T-helper 17 cell (primary cell): ENCODE measurements at places on chromosomes 12 and 14. TPM values are rescaled to one million over a fixed set of nuclear protein-coding genes. Genes with fewer than 3 reads are reported as not detected.

GRCh38 chr12:18492372-18493025, 231.2 kb downstream of the PIK3C2G start:
- no peak for DNase-seq
- no peaks in the 10 kb centered on the region for H3K27me3 ChIP-seq
- H3K4me1 ChIP-seq = no peaks in the 10 kb centered on the region
- no peaks in the 10 kb centered on the region for H3K36me3 ChIP-seq
- H3K27ac ChIP-seq = no peak overlapping the region

- peaks cover 2% of the 10 kb centered on the region for H3K27me3 ChIP-seq
- no peak overlapping the region for H3K27ac ChIP-seq
- no peaks in the 10 kb centered on the region for H3K36me3 ChIP-seq
- no peak overlapping the region for H3K4me3 ChIP-seq
- no peak for DNase-seq
These were observed 37.0 kb upstream of the ANO2 start for GRCh38 chr12:5982106-5982505.

DNA sequence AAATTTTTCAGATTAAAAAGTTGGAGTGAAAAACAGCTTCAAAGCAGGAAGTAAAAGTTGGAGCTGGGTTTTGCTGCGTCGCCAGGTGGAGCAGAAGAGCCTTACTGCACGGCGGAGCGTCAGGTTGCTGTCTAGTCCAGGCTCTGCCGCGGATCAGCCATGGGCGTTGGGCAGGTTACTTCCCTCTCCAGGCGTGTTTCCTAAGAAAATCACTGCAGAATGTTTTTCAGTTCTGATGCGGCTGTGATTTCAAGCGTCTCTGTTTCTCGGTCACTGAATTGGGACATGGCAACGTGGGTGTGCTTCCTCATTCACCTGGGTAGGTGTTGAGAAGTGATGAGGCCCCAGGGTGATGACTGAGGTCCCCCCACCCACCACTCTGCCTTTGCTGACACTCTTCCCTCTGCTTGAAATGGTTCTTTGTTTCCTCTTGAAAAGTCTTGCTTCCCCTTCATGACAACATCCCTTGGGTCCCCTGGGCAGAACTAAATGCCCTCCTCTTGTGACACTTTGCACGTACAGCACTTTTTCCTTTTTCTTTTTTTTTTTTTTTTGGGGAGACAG, 7.6 kb downstream of the EVL start:
- peak overlapping the region; percentile 99 for H3K27ac ChIP-seq
- H3K27me3 ChIP-seq = no peaks in the 10 kb centered on the region
- peaks cover 83% of the 10 kb centered on the region for H3K4me1 ChIP-seq

DNA sequence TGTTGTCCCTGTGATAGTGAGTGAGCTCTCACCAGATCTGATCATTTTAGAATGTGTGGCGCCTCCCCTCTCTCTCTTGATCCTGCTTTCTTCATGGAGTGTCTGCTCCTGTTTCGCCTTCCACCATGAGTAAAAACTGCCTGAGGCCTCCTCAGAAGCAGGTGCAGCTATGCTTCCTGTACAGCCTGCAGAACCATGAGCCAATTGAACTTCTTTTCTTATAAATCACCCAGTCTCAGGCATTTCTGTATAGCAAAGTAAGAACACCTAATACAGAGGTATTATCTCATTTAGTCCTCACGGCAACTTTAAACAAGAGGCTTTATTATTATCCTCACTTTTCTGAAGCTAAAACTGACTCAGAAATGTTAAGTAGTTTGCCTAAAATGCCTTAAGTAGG, 81.3 kb upstream of the BTG1 start:
- no peaks in the 10 kb centered on the region for H3K36me3 ChIP-seq
- DNase-seq = no peak
- H3K4me1 ChIP-seq = no peaks in the 10 kb centered on the region
- H3K27ac ChIP-seq = no peak overlapping the region
- H3K27me3 ChIP-seq = no peaks in the 10 kb centered on the region

Gene P3H3
- total RNA-seq = 0.97 TPM
